Stimulated activated CD4-positive, alpha-beta T cell treated with anti-CD3 and anti-CD28 coated beads, Interleukin-4, amount 100 ng/mL, for 4 hours (primary cell): ENCODE measurements at places on chromosomes 2 and 18.

DNA sequence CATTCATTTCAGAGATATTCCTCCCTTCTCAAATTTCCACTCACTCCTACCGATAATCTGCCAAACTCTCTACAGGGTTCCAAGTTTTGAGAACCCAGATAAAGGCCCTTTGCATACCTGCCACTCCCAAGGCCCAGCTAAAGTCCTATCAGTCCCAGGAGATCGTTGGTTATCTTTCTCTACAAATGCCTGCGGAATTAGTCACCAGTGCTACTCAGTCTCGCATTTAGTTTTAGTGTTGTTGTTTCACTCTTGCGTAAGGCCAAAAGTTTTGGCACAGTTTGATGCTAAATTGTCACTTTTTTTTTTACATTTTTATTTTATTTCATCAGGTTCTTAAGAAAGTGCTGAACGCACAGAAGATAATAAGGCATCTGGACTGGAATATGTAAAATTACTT is 29.2 kb upstream of the SETBP1 start:
- DNase-seq, result no peak

GRCh38 chr2:191847764-191848163 is 876 bp upstream of the CAVIN2 start:
- no peak for DNase-seq

GRCh38 chr2:224778474-224778877 is 62.3 kb upstream of the CCDC195 start:
- DNase-seq, result peak; percentile 36

DNA sequence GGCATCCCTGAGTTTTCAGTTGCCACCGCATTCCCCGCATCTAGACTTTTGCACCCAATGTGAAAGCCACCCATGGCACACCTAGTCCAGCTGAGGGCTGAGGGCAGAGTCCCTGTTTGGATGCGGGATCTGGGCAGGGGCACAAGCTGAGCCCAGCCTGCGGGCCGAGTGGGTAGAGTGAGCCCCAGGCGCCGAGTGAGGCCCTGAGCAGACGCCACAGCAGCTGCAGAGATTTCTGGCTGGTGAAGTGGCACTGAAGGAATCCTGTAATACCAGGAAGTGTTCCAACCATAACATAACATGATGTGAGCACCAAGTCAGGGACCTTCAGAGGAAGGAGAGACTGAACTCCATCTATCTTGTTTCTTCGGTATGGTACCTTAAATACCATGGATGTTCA is 27.7 kb upstream of the FRZB start:
- no peak for DNase-seq

DNA sequence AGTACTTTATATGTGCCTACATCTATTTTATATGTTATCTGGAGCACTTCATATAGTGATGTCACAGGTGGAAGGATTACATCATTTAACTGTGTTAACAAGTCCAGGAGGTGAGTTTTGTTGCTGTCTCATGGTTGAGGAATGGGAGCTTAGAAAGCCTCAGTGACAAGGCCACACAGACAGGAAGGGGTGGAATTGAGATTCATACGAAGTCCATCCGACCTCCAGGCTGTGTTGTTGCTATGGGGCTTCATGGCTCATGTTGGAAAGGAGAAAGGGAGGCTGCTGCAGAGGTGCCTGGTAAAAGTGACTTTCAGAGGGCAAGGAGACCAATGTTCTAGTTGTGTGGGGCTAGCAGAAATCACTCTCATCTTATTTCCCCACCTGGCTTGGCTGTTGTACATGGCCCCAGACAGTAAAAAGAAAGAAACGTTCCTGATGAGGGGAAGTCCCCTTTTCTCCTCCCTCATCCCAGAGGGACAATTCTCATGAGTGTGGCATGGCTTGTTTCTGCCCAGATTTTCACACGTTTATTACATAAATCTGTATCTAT is 31.0 kb upstream of the GREB1 start:
- no peak for DNase-seq

DNA sequence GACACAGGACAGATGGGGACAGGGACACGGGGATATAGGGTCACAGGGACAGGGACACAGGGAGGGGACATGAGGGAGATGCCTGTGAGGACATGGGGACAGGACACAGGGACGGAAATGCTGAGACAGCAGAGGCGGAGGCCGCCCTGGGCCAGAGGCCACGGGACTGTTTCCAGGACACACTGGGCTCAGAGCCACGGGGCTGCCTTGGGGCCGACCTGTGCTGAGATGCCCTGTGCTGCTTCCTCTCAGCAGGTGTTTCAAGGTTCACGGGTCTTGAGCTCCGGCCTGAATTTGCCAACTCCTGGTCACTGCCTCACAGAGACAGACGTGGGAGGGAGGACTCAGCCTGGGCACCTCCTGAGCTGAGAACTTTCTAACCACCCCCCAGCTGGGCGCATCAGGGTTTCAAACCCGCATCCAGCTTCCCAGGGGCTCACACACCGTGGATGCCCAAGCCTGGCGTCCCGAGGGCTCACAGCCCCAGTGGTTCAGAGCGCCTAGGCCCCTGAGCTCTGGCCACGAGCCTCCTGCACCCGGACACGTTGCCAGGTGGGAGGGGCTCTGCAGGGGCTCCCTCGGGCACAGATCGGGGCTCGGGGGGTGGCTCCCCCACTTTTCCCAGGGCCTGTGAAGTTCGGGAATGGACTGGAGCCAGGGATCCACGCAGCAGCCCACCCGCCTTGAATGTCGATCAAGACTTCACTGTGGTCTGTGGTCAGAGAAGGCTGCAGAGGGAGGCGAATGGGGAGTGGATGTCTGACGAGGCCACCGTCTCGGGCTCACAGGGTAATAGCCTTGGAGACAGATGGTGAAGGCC is 64.1 kb downstream of the SLC66A2 start:
- DNase-seq, result no peak

- DNase-seq, result no peak
These were observed 30.1 kb upstream of the MCFD2 start for GRCh38 chr2:46945671-46946070.

DNA sequence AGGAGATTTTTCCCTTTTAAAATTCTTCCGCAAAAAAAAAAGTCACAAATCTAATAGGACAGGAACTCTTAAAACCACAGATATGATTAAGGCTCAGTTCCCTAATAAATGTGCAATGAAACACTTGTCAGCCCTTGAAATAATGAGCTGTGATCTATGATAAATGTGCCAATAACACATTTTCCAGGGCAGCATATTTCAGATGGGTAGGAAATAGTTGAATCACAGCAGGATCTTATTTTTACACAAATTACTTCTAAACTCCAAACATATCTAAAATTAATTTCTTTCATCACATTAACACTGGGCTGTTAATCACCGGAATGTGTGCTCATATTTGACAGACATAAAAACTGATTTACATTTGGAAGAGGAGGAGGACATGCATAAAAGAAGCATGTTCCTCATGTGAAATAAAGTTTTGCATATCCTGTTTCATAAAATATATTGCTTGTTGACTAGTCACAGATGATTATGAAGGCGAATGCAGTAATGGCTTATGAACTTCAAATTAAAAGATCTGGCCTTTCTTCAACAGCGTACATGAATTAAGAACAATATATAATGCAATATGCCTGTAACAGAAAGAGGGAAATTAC is 281.4 kb downstream of the PAX3 start:
- DNase-seq, result no peak

- DNase-seq, result no peak
These were observed 366.0 kb downstream of the LRATD1 start for GRCh38 chr2:14998546-14998945.

DNA sequence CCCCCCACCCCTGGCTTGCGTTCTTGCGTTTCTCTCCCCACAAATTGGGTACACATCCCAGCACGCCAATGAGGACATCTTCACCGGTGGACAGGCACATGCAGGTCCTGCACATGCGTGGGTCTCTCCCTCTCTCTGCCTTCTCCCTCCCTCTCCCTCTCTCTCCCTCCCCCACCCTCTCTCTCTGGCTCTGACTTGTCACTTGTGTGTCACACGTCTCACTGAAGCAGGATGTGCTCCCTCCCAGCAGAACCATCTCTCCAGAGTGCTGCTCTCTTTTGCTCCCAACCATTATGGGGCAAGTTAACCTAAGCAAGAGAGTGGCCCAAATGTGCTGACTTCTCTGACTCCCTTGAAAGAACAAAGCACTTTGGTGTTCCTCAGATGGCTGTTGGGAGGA is 120.8 kb upstream of the CAB39 start:
- no peak for DNase-seq

DNA sequence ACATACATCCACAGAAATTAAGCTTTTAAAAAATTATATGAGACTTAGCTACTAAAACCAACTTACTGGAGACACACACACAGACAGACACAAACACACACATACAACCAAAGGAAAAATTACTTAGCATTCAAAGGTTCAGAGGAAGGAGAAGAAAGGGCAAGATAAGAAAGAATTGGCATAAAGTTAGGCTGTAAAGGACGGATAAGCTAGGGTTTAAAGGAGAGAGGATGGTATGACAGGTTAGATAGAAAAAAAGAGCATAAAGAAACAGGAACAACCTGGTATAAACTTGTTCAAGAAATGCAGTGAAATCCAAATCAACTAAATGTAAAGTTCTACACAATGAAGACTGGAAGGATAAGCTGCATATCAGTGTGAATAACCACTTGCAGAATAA is 73.4 kb downstream of the SLC66A3 start:
- DNase-seq, result no peak

- no peak for DNase-seq
These were observed 109.8 kb downstream of the AGAP1 start for GRCh38 chr2:235603659-235604058.

GRCh38 chr2:46198164-46198883 is 98.9 kb upstream of the EPAS1 start:
- DNase-seq, result no peak

DNA sequence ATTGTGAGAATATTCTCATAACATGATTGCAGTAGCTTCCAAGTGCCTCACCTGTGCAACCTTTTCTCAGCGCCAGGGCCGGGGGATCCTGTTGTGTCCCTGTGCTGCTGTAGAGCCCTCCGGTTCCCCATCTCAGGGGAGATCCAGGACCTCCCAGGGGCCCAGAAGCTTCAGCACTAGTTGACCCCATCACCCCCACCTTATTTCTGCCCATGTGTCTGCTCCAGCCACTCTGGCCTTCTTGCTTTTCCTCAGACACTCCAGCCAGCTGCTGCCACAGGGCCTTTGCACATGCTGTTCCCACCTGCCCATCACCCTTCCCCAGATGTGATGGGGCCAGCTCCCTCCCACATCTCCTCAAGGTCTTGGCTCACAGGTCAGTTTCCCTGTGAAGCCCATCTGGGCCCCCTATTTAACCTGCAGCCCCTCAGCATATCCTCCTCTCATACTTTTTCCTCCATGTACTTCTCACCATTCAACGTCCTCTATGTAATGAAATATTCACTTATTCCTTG is 226.5 kb downstream of the SEPTIN10 start:
- DNase-seq, result no peak
